Endothelial cell (in vitro differentiated cells): ENCODE measurements at places on chromosomes 3 and 15.

DNA sequence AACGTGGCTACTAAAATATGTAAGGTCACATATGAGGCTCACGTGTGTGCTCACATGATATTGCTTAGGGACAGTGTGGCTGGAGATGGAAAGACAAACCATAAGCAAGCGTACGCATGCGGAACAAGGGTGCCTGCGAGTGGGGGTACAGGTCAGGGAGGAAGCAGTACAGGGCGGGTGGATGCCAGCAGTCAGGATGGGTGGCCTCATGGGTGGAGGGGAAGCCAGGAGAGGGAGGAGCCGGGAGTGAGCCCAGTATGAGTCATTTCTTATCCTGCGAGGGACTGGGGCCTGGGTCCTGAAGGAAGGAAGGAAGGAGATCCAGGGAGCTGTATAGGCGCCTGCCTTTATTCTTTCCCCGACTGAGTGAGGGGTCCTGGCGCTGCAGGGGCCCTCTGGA, 42.0 kb upstream of the CGNL1 start:
- DNase-seq, result no peak

- no peak for DNase-seq
Observed at GRCh38 chr3:68402235-68402918, 530.0 kb downstream of the TAFA4 start.

- no peak for DNase-seq
Observed at GRCh38 chr3:57896031-57896430, 112.2 kb upstream of the FLNB start.

DNA sequence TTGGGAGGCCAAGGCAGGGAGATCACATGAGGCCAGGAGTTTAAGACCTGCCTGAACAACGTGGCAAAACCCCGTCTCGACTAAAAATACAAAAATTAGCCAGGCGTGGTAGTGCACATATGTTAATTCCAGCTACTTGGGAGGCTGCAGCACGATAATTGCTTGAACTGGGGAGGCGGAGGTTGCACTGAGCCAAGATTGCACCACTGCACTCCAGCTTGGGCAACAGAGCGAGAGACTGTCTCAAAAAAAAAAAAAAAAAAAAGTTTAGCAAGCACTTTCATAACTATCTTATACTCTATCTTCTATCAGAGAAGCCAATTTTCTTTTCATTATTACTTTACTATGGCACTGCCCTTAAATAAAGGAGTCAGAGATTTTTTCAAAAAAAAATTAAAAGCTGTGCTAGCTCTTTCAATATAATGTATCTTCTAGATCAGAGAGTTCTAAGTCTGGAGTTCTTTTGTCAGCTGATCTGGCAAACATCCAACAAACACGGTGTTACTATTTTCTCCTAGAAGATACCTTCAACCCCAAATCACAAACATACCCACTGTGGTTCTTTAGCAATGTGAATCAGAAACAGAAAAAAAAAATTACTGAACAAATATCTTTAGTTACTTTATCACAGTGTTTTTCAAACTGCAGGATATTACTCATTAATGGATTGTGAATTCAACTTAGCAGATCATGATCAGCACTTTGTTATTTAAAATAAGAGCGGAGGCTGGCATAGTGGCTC, 3.0 kb downstream of the ZNF770 start:
- DNase-seq, result no peak

DNA sequence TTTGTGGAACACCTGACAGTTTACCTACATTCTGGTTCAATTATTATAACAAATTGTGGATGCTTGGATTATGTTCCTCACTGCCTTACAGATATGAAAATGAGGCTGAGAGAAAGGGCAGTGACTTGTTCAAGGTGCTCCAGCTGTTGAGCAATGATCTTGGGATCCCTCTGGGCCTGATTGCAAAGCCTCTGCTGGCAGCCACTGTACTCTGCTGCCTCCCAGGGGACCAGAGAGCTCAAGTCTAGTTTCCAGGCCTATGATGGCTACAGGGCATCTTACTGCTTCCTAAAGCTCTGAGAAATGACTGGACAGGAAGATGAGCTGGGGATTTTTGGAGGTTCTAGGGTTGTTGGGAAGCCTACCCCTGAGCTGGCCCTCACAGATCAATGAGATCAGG, 2.3 kb upstream of the SHC4 start:
- DNase-seq, result no peak

DNA sequence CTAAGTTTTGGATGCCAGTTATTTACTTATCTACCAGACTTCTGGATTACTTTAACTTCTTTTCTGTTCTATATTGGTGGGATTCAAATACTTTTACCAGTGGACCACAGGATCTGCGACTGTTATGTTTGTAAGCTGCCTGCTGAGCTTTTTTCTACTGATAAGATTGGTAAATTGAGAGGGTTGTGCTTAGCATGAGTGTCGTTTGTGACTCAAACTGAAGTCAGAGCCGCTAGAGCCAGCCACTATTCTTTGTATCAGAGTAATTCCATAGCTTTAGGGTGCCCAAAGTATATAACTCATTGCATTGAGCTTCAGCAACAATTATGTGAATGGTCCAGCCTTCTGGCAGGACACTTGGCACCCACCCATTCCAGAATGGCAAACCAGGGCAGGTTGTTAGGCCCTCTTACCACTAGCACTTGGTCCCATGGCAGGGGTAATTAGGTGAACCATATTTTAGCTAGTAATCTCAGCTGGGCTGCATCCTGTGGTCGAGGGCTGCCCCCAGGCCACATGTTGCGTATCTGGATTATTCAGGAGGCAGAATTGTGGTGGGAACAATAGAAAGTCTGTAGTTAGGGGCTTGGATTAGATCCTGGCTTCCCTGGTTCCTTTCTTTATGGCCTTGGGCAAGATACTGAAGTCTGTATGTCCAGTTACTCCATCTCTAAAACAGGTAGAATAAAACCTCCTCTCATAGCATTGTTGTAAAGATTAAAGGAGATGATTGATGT, 6.0 kb downstream of the PLCL2 start:
- DNase-seq, result no peak

DNA sequence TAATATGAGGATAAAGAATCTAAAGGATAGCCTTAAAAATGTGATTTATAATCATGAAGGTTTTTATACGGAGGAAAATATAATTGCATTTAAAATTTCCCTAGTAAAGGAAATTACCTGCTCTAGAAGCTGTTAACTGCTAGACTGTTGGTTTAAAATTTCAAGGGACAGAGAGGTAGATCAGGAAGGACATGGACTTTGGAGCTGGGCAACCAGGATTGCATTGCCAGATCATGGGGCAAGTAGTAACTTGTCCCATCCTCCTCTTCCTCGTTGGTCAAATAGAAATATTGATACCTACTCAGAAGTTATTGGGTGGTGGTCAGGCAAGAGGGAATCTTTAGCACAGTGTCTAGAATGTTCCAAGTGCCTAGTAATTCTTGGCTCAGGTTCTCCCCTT, 525.1 kb downstream of the MFSD1 start:
- no peak for DNase-seq

DNA sequence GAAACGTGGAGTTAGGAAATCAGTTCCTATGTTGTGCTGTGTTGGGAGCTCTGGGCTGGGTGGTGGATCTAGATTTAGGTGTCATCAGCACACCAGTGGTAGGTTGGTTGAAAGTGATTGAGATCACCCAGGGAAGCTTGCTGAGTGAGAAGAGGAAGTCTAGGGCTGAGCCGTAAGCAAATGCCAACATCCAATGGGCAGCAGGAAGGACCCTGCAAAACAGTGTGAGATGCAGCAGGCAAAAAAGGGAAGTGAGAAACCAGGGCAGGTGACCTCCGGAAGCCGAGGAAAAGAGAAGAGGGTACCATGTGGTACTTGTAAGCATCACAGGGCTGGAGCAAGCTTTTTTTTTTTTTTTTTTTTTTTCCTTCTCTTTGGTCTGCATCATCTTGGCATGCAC, 15.9 kb upstream of the COPG1 start:
- no peak for DNase-seq

GRCh38 chr3:194487289-194488054, 670 bp upstream of the ATP13A3 start:
- DNase-seq, result peak; percentile 33

- DNase-seq, result no peak
Observed at GRCh38 chr3:14524311-14524711, 15.8 kb downstream of the GRIP2 start.

DNA sequence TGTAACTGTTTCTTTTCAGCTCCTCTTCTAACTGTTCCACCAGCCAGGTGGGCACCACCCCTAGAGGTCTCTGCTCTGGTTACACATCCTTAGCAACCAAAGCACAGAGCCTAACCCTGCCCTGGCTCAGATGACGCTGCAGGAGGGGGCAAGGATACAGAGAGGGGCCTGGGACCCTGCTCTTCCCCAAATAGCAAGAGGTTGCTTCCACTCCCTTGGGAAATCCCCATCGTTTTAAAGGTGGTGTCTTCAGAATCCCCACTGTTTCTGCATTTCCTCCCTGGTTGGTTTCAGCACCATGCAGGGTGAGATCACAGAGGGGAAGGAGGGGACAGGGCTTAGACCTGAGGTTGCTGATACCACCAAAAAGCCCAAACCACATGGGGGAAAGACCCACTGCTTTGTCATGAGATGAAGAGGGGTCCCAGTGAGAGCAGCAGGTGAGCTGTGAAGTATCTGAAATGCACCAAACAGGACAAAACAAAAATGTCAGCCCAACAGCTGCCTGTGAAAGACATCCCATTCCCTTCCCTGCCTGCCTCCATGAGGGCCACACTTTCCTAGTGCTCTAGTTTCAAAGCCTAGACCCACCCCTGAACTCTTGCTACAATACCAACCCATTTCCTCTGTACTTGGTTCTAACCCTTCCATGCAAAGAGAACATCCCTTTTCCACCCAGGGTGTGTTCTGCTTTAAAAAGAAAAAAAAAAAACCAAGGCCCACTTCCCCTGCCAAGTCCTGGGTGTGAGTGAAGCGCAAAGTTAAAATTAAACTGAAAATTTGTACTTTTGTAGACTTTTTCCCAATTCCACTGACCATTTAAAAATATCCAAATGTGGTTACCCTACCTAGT, 29.0 kb downstream of the ANP32A start:
- no peak for DNase-seq

- no peak for DNase-seq
Observed at GRCh38 chr15:42184296-42184695, 23.8 kb downstream of the VPS39 start.

DNA sequence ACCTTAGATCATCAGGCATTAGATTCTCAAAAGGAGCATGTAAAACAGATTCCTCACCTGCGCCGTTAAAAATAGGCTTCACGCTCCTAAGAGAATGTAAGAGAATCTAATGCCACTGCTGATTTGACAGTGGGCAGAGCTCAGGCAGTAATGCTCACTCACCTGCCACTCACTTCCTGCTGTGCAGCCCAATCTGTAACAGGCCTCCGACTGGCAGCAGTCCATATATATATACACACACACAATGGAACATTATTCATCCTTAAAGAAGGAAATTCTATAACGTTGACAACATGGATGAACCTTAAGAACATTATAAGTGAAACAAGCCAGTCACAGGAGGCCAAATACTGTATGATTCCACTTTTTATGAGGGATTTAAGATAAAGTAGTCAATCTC, 24.5 kb downstream of the ZNF148 start:
- no peak for DNase-seq

DNA sequence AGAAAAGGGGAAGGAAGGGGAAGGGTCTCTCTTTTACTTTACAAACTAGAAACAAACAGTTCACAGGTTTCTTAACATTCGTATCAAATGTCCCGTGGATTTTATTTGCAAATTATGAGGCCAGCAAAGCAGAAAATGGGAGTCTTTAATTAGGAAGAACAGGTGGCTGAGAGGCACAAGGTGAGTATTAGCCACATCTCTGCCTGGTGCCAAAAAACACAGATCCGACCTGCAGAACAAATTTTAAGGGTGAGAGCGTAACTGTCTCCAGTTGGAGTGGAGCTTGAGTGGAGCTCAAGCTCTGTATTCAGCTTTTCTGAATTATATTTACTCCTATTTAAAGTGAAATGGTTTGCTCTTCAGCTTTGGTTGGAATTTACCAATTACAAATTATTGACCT, 1004.9 kb downstream of the FHIT start:
- no peak for DNase-seq

- DNase-seq, result no peak
Observed at GRCh38 chr15:101148166-101148880, 103.5 kb downstream of the CHSY1 start.

- no peak for DNase-seq
Observed at GRCh38 chr3:157336252-157337009, 100.2 kb upstream of the PTX3 start.

- DNase-seq, result no peak
Observed at GRCh38 chr3:188341501-188341900, 187.5 kb downstream of the LPP start.

DNA sequence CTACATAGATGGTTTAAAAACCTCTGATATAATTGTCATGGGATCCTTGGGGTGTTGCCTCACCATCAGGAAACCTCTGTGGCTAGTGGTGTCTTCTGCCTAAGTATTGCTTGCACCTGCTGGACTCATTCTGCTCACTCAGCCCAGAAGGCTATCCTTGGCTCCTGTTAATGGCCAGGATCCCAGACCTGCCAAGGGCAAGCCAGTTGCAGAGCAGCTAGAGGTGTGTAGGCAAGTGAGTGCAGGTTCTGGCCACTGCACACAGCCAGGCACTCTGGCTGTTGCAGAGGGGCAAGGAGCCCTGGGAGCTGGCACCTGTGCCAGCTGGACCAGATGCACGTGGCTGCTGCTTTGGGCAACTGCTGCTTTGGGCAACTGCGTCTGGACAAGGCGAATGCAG, 1125.8 kb downstream of the SI start:
- DNase-seq, result no peak

DNA sequence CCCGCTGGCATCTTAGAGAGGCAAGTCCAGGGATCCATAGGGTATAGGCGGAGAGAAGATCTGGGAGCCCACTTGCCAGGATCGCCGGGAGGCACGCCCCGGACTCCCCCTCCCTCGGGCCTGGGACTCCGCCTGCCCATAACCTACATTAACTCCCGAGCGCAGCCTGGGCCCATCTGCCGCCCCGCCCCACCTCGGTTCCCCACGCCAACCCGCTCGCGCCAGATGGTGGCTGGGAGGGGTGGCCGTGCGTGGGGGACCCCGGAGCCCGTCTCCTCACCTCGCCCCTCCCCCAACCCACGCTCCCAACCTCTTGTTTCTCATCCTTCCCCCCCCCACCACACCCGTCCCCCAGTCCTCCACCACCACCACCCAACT, 1.7 kb upstream of the DLL4 start:
- no peak for DNase-seq

DNA sequence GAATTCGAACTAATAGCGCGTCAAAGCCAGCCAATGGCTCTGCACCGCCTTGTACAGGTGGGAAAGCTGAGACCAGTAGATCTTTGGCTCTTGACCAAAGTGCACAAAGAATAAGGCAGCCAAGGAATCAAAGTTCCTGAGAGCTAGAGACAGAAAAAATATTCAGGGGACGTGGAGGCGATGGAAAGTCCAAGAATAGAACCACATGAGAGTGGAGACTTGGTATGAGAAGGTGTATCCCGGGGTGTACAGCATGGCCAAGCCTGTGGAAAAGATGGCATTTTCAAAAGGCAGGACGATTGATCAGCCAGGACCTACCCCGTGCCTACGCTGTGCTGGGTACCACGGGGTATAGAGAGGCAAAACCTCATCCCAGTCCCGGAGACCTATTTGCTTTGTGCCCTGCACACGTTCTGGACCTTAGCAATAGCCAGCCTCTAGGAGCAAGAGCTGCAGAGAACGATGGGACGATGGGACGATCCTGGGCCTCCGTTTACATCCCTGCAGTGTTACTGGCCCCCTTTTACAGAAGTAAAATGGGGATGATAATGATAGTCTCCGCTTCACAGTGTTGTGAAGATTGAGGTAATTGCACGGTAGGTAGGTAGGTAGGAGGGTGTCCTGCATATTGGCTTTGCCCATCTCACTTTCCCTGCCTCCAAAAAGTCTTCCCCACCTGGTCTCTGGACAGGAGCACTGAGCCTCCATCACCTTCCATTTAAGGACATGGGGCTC, 583 bp upstream of the RBSN start:
- DNase-seq, result no peak
